ENCODE measurements at places on chromosomes 2 and 18.

DNA sequence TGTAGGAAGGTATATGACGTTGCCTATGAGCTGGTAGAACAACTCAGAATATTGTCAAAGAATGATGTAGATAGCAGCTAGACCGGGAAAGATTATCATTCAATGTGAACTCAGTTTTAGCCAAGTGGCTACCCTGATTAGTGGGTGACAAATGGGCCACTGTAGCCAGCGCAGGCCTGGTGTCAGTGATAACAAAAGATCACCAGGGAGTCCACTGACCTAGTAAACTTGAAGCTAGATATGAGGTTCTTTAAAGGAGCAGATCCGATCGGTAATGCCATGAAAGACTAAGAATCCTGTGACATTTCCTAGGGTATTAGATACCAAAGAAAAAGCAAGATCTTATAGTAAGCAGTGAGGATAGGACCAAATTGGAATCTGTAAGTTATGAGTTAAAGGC is 180.9 kb downstream of the GCA start:
- DNase-seq, result no peak

- no peak for DNase-seq
These were observed 12.0 kb upstream of the GCFC2 start for GRCh38 chr2:75722687-75723086.

GRCh38 chr2:237904831-237905599 is 45.6 kb downstream of the RAMP1 start:
- peak; percentile 81 for DNase-seq

DNA sequence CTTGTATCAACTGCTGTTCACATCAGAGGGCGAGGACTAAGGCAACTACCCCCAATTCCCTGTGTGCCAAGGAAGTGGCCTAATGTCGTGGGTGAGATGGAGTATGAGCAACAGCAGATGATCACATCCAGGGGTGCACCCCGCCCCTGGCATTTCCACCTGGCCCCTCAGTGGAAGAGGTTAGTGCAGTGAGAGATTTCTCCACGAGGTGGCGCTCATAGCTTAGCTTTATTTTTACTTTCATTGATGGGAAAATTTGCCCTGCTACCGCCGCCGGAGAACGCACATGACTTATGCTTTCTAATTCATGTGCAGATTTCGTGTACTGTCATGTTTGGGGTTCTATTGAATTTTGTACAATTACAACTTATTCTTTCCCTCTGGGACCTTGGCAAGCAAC is 470.6 kb upstream of the MEX3C start:
- peak; percentile 9 for DNase-seq

GRCh38 chr18:13217466-13217961 is 1.0 kb upstream of the LDLRAD4 start:
- peak; percentile 43 for DNase-seq

- DNase-seq, result no peak
These were observed 185.5 kb upstream of the FN1 start for GRCh38 chr2:215621381-215621780.

- peak; percentile 96 for DNase-seq
These were observed 18.3 kb upstream of the KIF3C start for GRCh38 chr2:26000561-26001082.

DNA sequence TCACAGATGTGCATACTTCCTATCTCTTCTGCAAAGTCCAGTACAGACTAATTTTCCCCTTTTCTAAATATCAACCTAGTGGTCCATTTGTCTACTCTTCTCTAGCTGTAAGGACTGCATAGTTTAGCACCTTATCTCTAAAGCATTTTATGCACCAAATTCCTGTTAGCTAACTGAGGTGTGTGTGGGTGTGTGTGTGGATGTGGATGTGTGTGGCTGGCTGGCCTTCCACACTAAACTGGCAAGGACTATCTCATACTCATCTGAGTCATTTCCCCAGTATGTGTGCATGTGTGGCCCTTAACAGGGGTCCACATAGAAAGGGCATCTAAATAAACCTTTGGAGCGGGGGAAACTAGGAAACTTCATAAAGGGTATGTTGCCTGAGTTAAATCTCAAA is 139.6 kb downstream of the TTC32 start:
- no peak for DNase-seq

- no peak for DNase-seq
These were observed 2896.1 kb upstream of the TEKT4 start for GRCh38 chr2:91975130-91975491.

DNA sequence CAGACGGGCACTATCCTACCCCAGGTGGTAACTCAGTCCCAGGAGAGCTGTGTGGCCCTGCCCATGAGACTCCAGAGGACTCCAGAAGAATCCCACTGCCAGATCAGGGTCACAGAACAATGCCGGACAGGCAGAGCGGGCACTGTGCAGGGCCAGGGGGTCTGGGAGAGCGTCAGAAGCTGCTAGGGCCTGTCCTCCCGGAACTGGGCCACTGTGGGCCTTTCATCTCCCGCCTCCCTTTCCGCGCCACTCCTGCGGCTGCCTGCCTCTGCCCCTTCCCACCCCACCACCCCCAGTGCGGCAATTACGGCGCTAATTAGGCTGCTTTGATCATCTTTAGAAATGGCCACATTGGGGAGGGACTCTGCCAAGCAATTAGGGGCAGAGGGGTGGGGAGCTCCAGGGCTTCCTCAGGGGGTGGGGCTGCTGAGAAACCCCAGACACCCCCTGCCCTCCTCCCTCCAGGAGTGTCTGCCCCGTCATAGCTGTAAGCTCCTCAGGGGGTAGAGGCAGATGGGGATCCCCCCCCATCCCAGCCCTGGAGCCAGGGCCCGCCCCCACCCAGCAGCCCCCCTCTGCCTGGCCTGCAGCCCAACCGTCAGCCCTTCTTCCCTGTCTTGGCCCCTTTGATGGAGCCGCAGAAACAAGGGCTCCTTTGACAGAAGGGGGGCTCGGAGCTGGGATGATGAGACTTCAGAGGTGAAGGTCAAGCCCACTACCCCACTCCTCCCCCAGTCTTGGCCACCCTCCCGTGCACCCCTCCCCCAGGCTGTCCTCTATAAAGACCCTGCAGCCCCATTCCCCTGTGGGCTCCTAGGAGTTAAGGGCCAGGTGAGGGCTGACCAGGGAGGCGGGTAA is at the start of gene PRSS56:
PRSS56 (plus strand) TSS at position 808 of the 858 bp plus-strand sequence. CDS start 211 bp downstream, outside the sequence.
- DNase-seq, result no peak

DNA sequence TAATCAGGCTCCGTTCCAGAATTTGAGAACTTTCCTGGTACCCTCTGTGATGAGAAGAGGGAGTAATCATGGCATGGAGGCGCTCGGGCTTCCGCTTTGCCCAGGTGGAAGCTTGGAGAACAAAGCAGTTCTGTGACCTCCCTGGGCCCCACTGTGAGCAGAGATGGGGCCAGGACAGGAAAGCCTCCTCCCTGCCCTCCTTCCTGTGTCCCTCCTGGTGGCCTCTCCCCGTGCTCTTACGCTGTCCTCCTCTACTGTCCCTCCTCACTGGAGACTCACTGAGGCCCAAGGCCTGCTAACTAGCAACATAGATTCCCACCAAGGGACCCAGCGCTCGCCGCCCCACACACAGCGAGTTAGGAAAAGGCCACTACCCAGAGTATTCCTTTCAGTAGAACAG is 119.8 kb downstream of the MAPK4 start:
- DNase-seq, result no peak

DNA sequence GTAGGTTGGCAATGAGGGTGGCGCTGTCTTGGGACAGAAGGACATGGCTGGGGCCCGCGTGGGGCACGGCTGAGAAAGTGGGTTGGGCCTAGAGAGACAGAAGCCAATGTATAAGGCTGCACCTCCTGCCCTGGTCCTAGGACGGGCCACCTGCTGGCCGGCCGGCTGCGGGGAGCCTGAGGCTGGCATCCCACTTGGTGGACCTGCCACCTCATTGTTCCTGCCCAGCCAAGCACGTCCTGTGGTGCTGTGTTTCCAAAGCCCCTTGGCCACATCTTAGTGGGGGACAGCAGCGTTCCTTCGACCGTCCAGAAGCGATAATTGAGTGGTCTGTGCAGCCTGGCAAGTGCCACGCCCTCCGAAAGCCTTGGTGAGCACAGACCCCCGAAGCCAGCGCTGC is 223.9 kb downstream of the LDLRAD4 start:
- DNase-seq, result no peak

DNA sequence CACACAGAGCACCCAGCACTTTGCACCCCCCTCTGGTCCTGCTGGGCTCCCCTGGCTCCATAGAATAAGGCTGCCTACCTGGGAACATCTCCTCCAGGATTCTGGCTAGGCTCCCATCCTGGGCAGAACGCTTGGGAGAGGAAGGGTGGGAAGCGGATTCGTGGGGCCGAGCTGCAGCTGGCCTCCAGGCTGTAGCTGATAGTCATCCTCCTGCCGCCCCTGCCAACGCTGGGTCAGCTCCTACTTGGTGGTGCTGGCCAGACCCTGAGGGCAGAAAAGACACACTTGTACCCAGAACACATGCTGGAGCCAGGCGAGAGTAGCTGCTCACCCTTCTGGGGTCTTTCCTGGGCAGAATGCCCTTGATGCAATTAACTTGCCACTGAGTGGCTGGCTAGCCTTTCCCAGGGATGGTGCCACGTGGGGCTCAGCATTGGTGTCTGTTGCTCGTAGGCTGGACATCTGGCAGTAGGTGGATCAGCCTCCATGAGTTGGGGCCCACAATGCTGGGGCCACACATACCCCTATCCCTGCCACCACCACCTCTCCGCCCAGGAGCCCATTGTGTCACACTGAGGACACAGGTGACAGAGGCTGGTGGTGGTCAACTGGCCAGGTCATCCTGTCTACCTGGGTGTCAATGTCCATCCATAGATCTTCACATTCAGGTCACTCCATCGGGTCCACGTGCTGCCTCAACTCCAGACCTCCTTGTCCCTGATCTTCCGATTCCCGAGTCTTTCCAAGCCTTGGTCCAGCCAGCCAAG is 112.8 kb downstream of the NDUFA10 start:
- no peak for DNase-seq

DNA sequence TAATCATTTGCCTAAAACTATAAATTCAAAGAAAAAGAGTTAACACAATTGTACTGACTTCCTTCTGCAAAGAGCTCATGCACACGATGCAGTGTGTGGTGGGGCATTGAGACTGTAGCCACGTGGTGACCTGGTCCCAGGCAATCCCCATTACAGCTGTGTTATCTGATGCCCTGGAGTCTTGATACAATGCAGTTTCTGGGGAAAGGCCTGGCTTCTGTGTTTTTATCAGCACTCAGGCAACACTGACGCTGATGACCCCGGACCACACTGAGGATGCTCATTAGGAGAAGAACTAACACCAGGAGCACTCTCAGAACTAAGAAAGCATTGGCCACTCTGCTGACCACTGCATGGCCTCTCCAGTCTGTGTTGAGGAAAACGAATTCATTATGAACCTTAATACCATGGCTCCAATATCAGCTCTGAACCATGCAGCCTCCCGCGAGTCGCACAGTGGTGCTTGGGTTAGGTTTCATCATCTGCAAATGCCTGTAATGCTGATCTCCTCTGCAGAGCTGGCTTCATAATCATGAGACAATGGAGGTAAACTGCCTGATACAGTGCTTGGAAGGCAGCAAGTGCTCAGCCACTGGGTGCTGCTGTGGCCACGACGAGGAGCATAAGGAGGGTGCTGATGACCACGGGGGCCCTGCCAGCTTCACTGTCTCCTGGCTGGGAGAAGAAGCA is 218.5 kb downstream of the MYT1L start:
- DNase-seq, result no peak

DNA sequence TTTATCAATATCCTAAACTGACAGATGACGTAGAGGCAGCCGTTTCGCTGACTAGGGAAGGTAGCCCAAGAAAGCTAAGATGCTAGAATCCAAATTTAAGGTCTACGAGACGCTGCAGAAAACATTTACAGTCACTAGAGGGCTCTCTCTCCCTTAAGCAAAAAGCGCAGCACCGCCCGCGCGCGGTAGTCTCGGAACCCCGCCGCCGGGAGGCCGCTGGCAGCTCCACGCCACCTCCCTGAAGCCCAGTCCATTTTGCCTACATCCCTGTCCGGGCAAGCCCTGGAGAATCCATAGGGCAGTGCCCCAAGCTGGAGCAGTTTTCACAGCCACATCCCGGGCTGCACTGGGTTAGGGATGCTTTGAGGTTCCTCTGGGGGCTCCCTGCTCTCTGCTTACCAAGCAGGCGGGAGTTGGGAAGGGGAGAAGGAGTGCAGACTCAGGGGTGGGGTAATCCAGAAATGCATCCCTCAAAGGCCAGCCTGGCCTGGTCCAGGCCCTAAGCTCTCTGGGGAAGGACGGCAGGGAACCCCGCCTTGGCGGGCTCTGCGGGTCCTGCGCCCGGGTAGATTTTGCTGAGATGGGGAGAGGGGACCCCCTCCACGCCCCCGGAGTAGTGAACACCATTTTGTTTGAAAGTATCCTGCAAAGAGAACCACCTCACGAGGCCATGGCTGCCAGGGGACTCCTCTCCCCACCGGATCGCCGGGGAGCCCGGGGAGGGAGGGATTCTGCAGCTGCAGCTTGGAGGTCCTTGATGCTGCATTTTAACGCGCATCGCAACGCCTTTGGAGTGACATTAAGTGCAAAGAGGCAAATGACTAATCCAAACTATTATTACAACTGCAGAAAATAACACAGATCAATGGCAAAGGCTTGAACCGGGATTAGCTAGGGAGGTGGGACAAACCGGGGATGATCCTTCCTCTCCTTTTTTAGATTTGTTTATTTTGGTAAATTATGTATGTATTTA is 1.3 kb upstream of the DPYSL5 start:
- DNase-seq, result peak; percentile 82

Data from inflammatory macrophage treated with lipopolysaccharide for 1 hour (primary cell).